ENCODE measurements at places on chromosomes 3 and 15.

DNA sequence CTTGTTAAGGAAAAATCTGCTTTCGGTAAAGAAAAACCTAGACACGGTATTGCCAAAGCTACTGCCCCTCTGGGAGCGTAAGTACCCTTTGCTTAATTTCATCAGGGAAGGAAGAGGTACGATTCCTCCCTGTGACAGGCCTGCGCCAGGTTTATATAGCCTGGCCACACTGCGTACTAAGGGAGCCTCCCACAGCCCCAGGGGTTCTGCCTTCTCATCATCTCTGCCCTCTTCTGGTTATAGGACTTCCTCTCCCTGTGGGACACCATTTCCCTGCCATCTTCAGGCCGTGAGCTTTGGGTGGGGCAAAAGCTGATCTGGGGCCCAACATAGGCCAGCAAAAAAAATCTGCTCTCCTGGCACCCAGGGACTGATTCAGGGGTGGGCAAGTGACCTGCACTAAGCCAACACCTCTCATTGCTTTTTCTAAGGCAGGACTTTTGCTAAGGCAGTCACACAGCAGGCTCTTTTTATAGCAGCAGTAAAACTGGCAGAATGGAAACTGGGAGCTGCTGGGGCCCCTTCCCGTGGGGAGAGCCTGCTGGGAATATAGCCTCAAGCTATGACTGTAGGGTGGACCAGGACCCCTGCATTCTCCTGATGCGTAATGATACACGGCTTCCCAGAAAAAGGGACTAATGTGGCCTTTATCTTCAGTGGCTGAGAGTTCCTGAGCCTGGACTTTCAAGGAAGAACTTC lies 76.2 kb downstream of the PRICKLE2 start:
- no peak for DNase-seq

GRCh38 chr15:36932070-36932469 lies 168.3 kb downstream of the MEIS2 start:
- no peak for DNase-seq

DNA sequence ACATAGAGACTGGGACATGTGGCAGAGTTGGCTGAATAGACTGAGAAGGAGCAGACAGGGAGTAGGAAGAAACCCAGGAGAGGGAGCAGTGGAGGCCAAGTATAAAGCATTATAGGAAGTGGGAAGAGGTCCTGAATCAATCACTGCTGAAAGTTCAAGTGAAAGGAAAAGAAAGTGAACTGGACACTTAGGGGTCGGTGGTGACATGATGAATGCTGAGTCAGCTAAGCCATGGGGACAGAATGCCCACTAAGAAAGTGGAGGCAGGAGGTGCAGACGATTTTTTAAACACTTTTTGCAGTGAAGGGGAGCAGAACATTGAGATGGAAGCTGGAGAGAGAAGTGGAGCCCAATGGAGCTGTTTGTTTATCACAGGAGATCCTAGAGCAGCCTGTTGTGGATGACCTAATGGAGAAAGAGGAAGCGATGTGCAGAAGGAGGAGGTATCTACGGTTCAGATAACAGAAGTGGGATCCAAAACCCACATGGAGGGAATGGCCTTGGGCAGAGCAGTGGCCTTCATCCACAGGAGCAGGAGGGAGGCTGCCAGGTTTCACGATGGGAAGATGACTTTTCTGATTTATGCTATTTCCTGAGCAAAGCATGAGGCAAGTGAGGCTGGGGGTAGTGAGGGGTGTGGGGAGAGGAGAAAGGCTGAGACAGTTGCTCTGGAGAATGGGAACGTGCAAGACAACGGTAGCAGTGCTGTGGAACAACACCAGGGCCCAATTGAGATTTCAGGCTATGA lies 208.2 kb downstream of the RPLP1 start:
- peak; percentile 41 for DNase-seq

- no peak for DNase-seq
Measured at GRCh38 chr3:38925351-38925750, 109.3 kb upstream of the SCN10A start.

GRCh38 chr3:1830851-1831250 lies 267.8 kb upstream of the CNTN4 start:
- DNase-seq, result no peak

GRCh38 chr3:18593231-18593630 lies 168.1 kb upstream of the SATB1 start:
- no peak for DNase-seq

DNA sequence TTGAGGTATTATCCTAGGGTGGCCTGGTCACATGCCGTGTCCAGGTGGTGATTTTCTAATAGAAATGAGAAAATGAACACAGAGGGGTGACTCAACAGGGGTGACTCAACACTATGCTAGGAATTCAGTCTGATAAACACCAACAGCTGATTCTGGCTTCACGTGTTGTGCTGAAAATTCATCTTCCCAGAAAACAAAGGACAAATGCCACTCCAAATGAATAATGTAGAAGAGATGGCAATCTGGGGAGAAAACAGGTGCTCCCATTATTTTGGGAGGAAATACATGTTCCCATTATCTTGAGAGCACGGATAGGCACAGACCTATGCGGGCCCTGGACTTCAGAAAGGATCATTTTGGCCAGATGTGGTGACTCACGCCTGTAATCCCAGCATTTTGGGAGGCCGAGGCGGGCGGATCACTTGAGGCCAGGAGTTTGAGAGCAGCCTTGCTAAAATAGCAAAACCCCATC lies 101.2 kb upstream of the MEX3B start:
- no peak for DNase-seq

DNA sequence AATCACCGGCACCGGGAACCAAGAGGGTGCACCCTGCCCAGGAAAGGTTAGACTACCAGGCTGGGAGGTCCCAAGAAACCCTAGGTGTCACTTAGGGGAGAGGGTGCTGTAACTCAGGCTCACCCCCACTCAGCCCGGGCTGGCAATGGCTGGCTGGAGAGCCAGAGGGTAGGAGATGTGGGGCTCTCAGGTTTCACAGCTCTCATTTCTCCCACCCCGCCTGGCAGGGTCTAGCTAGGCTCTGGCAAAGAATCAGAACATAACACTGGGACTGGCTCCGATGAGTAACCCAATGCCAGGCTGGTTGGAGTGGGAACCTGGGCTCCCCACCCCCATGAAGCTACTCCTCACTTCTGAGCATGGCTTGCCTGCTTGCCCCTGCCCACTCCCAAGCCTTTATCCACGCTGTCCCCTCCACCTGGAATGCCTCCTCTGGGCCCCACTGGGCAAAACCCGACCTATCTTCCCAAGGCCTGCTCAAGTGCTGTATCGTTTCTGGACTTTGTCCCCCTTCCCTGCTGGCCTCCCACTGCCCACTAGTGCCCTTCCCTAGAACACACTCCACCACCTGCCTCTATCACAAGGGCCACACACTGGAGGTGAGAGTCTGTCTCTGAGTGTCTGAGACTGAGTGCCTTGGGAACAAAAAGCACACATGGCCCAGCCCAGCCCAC lies 2.0 kb downstream of the CIB2 start:
- DNase-seq, result no peak

DNA sequence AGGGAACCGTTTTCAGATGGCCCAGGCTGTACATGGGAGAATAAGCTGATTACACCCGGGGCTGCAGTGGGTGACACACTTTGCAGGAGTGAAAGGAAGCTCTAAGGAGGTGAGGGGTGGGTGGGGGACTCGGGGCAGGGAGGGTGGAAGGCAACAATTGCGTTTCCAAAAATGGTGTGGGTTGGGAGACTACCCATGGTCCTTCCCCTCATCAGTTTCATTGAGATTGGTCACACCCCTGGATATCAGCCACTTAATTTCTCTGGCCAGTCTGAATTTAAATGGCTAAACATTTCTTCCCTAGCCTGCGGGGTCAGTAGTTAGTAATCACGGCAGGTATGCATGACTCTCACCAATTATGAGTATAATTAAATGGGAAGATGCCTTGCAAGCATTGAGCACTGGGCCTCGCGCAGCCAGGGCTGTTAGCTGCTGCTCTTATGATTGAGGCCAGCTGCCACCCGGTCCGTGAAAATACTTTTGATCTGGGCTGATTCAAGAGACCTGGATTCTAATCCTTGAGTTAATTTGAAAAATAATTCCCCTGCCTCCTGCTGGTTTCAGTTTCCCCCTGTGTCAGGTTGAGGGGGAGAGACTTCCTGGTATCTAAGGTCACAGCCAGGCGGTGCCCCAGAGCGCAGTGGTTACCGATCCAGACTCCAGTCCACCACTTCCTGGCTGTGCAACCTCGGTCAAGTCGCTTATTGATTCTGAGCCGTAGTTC lies 23.3 kb downstream of the SLC6A6 start:
- peak; percentile 69 for DNase-seq

GRCh38 chr3:63576846-63577245 lies 75.6 kb upstream of the SNTN start:
- DNase-seq, result no peak

GRCh38 chr15:52159645-52160044 lies 31.5 kb downstream of the GNB5 start:
- peak; percentile 28 for DNase-seq

DNA sequence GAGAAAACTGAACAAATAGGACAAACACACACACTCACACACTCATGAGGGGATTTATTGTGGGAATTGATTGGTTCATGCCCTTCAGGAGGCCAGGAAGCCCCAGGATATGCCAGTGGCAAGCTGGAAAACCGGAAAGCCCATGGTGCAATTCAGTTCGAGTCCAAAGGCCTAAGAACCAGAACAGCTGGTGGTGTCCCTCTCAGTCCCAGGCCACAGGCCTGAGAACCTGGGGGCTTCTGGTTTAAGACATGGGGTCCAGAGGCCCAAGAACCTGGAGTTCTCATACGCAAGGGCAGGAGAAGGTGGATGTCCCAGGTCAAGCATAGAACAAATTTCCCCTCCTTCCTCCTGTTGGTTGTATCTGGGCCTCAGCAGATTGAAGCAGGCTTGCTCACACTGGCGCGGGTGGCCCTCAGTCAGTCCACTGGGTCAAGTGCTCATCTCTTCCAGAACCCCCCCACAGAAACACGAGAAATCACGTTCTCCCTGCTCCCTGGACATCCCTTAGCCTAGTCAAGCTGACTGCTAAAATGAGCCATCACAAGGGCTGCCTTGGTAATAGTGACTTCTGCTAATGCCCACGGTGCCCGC lies 50.1 kb upstream of the RPL32 start:
- DNase-seq, result no peak

DNA sequence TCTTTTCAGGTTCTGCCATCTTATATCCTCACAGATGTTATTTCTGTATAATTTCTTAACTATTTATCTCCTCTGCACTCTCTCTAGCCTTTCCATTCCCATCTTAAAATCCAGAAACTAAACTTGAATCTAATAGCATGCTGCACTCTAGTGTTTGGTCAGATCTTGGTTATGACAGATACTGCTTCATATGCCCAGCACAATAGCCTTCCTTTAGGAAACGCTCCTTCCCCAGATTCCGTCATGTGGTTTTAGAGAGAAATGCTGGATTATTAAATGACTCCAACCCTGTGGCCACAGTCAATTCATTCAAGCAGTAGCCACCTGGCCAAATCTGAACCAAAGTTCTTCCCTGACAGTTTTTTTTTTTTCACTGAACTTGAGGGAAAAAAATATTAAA lies 19.4 kb downstream of the RASGRP1 start:
- no peak for DNase-seq

DNA sequence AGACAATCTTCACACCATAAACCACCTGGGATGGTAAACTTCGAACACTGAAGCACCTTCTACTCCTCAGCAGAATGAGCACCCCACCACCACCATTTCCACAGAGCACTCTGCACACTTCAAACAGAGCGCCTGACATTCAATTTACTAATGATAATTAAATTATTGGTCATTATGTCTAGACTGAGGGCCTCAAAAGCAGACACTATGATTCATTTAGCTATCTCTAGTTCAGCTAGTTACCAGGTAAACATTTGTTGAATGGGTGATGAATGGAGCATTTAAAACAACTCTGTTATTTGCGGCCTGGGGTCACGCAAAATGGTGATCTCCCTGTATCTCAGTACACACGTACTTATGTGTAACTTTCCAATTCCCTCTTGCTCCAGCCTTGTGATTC lies 40.9 kb downstream of the ACAP2 start:
- DNase-seq, result no peak

DNA sequence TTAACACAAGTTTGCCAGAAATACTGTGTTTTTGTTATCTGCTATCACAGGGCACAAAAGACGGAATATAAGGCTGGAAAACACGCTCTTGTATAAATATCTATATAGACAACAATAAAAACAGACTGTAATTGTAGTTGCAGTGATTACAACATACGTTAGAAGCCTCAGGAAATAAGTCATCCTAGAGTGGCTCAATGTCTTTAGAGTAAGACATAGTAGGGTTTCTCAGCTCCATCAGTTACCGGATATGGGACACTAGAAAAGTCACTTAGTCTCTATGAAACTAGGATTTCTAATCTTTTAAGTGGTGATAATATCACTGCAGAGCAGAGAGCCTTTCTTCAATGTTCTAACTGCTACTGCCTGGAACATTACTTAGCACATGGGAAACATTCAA lies 208.8 kb downstream of the STAG1 start:
- no peak for DNase-seq

DNA sequence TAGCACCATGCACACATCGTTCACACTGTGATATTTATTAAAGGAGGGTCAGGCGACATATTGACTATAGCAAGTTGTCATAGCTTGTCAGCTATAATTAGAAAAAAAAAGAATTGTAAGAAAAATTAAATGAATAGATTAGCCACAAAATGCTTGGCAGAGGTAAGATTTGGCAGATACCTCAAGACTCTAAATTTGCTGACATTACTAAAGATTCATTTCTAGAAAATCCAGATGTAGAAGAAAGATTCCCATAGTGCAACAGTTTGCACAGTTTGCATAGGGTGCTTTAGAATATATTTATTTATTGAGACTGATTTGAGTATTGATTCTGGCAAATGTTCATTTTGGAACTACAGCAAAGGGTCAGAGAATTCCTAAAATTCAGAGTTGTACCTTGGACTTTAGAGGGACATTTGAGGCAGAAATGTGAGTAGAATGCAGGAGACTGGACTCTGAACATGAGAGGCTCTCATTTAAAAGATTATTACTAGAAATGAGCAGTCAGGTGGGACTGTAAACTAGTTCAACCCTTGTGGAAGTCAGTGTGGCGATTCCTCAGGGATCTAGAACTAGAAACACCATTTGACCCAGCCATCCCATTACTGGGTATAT lies 102.0 kb upstream of the BHLHE40 start:
- no peak for DNase-seq

- DNase-seq, result no peak
Measured at GRCh38 chr15:33154351-33155166, 40.0 kb downstream of the FMN1 start.

DNA sequence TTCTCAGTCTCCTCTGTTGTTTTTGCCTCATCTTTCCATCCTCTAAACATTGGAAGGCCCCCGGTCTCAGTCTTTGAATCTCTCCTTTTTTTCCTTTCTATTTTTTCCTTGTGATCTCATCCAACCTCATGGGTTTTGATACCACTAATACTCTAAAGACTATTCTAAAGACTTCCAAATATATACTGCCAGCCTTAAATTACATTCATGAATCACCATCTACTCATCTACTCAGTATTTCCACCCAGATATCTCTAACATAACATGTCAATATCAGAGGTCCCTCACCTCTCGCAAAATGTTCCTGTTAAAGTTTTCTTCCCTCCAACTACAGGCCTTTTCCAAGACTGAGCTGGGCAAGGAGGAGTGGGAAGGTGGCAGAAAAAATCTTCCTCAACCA lies 282.5 kb upstream of the TTC14 start:
- DNase-seq, result no peak

GRCh38 chr15:78208887-78209645 lies 25.3 kb downstream of the ACSBG1 start:
- DNase-seq, result peak; percentile 19

- DNase-seq, result no peak
Measured at GRCh38 chr3:186493525-186494255, 50.5 kb downstream of the CRYGS start.

- DNase-seq, result no peak
Measured at GRCh38 chr3:178300441-178300959, 235.7 kb upstream of the KCNMB2 start.

GRCh38 chr3:36259580-36259979 lies 120.7 kb upstream of the STAC start:
- DNase-seq, result no peak
